ENCODE measurements at places on chromosomes 3 and 15. TPM values are rescaled to one million over a fixed set of nuclear protein-coding genes. Genes with fewer than 3 reads are reported as not detected.

GRCh38 chr15:66394472-66394871, 7.8 kb downstream of the MAP2K1 start:
- H3K4me1 ChIP-seq: peaks cover 12% of the 10 kb centered on the region
- H3K36me3 ChIP-seq: 0 out of 2 replicates have a peak, but pooled peaks cover 2% of the 10 kb centered on the region
- no peak overlapping the region for H3K27ac ChIP-seq

DNA sequence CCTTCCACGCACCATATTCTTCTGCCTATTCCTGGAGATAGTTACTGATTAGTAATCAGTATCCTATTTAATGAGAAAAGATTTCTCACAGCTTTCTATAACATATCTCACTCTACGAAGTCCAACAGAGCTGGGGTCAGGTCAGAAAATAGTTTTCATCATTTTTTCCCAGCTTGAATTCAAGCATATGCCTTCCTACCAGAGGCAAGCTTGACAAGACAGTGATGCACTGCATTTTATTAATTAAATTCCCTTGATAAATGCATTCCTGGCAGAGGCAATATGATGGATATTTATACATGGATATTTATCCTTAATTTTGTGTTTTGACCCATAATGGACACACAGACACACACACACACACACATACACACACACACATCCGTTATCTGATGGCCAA, 961.4 kb downstream of the EPHA3 start:
- DNase-seq: no peak
- no peaks in the 10 kb centered on the region for H3K27me3 ChIP-seq
- no peaks in the 10 kb centered on the region for H3K4me1 ChIP-seq
- H3K36me3 ChIP-seq: no peaks in the 10 kb centered on the region

DNA sequence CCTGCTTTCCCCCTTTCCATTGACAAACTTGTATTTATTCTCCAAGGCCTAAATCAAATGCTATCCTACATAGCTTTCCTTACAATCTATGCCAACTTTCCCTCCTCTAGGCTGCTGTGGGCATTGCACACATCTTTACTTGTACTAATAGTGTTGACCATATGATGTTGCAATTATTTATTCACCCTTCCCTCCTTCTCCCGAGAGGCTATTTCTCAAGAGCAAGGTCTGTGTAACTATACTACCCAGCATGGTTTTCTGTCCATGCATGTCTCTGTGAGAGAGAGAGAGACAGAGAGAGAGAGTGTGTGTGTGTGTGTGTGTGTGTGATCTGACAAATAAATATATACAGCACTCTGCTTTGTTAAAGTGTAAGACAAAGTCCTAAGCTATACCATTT, 63.8 kb downstream of the GTPBP8 start:
- H3K4me1 ChIP-seq: peaks cover 8% of the 10 kb centered on the region
- DNase-seq: no peak
- no peak overlapping the region for H3K4me3 ChIP-seq
- H3K27me3 ChIP-seq: no peaks in the 10 kb centered on the region

DNA sequence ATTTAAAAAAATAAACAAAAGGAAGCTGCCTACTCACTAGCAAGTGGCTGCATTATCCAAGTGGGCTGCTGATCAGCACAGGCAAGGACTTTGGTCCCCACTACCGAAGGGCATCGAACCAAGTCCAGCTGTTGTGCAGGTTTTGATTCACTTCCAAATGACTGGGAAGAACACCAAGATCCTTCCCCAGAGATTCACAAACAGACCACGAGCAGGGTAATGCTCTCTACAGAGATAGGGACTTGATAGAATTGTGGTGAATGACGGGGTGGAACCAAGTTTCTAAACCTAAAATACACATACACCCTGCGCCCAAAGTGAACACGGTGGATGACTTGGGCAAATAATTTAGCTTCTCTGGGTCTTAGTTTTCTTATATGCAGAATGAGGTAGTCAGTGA, 203.7 kb upstream of the ICE2 start:
- H3K27ac ChIP-seq: no peak overlapping the region
- no peak for DNase-seq
- H3K36me3 ChIP-seq: no peaks in the 10 kb centered on the region
- H3K4me3 ChIP-seq: no peak overlapping the region
- H3K27me3 ChIP-seq: peaks cover 74% of the 10 kb centered on the region
- no peaks in the 10 kb centered on the region for H3K4me1 ChIP-seq

The CHRFAM7A gene
- total RNA-seq: 7.4 TPM

GRCh38 chr15:40915116-40915661, 14.0 kb upstream of the DLL4 start:
- H3K4me1 ChIP-seq: no peaks in the 10 kb centered on the region
- no peak for DNase-seq
- no peaks in the 10 kb centered on the region for H3K27me3 ChIP-seq
- H3K36me3 ChIP-seq: no peaks in the 10 kb centered on the region

DNA sequence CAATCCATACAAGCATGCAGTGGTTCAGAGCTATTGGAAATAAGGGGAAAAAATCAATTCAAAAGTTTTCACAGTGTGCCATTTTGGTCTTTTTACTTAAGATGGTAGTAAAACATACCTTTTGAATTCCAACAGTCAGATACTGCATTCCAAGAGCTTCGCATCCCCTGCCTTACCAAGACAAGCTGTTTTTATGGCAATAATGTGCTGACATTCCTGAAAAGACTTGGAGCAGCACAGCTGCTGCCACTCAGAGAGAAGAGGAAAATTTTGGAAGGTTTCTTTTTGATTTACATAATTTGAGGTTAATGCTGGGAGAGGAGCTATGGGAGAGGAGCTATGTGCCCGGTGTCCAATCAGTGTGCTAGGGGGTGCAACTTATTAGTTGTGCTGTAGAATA, 148.3 kb downstream of the FEZF2 start:
- H3K27ac ChIP-seq: no peak overlapping the region
- no peaks in the 10 kb centered on the region for H3K36me3 ChIP-seq
- no peak overlapping the region for H3K4me3 ChIP-seq
- no peak for DNase-seq

GRCh38 chr3:68878962-68879361, 53.4 kb downstream of the TAFA4 start:
- H3K27me3 ChIP-seq: peaks cover 35% of the 10 kb centered on the region
- no peak overlapping the region for H3K27ac ChIP-seq
- H3K4me3 ChIP-seq: no peak overlapping the region
- H3K4me1 ChIP-seq: no peaks in the 10 kb centered on the region
- no peaks in the 10 kb centered on the region for H3K36me3 ChIP-seq

DNA sequence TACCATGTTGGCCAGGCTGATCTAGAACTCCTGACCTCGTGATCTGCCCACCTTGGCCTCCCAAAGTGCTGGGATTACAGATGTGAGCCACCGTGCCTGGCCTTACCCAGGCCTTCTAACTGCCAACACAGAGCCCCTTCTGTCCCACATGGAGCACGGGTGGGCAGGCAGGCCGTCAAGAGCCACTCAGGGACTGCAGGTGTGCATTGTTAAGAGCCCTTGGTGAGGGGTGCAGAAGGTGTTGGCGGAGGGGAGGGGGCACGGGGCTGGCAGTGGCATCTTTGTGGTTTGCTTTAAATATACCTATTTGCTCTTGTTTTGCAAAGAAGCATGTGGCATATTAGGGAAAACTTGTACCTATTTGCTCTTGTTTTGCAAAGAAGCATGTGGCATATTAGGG, 37.3 kb downstream of the SMAD6 start:
- H3K4me1 ChIP-seq: peaks cover 3% of the 10 kb centered on the region
- DNase-seq: no peak
- no peak overlapping the region for H3K4me3 ChIP-seq
- no peak overlapping the region for H3K27ac ChIP-seq
- no peaks in the 10 kb centered on the region for H3K27me3 ChIP-seq

- no peak overlapping the region for H3K4me3 ChIP-seq
- peak; percentile 75 for DNase-seq
- H3K4me1 ChIP-seq: peaks cover 58% of the 10 kb centered on the region
- peak overlapping the region; percentile 93 for H3K27ac ChIP-seq
- no peaks in the 10 kb centered on the region for H3K27me3 ChIP-seq
- peaks cover 9% of the 10 kb centered on the region for H3K36me3 ChIP-seq
Measured at GRCh38 chr3:50324351-50325112, 2.0 kb upstream of the HYAL2 start.

DNA sequence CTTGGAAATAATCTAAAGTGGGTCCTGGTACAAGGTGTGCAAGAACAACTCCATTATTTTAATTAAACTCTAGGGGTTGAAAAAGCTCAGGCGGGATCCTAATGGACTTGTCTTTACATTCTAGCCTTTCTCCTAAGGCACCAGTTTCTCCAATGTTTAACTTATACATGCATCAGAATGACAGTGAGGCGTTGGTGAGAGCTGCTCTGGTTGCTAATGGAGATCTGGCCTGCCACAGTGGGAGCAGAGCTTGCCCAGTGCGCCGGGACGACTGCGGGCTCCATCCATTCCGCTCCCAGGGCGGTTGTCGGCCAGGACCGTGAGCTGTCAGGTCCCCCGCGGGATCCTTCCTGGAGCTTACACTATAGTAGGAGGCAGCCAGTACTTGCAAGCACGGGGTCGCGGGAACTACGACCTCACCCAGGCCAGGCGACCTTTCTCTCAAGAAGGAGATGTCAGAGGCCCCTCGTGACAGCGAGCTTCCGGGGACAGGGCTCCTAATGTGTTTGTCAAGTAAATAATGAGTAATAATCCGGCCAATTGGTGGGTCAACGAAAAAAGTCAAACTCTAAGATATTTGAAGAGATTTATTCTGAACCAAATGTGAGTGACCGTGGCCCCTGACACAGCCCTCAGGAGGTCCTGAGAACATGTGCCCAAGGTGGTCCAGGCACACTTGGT, 991 bp upstream of the HIGD1A start:
- no peak for DNase-seq
- H3K27ac ChIP-seq: no peak overlapping the region
- H3K4me1 ChIP-seq: no peaks in the 10 kb centered on the region

DNA sequence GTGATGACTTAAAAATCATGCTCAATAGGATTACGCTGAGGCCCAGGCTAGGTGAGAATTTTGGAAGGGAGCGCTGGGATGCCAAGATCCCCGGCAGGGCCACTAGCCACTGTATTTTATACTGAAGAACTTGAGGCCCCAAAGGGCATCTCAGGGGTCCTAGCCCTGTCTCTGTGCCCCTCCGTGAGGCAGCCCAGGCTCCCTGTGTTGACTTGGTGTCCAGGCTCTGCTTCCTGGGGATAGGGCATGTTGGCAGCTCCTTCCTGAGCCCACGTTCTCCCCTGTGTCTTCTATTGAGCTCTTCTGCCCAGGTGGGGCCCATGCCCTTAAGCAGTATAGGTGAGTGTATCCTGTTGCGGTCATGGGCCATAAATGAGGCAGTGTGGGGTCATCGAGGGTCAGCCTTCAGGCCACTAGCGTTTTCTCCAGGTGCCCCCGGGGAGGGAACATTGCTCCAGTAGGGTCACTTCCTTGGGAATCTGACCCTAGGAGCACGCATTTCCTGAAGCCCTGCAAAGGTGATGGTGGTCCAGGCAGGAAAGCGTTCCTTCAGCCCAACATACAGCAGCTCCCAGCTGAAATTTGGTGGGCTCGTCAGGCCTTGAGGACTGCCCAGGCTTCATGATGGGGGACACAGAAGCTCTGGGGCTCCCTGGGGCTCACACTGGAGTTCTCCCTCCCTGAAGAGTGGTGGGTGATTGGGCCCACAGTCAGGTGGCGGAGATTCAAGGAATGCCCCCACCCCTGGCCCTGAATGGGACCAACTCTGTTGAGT, 189.4 kb downstream of the UBE3A start:
- no peak overlapping the region for H3K27ac ChIP-seq
- H3K4me1 ChIP-seq: no peaks in the 10 kb centered on the region
- H3K4me3 ChIP-seq: no peak overlapping the region
- no peaks in the 10 kb centered on the region for H3K36me3 ChIP-seq
